ENCODE measurements at places on chromosomes 6 and 20.

DNA sequence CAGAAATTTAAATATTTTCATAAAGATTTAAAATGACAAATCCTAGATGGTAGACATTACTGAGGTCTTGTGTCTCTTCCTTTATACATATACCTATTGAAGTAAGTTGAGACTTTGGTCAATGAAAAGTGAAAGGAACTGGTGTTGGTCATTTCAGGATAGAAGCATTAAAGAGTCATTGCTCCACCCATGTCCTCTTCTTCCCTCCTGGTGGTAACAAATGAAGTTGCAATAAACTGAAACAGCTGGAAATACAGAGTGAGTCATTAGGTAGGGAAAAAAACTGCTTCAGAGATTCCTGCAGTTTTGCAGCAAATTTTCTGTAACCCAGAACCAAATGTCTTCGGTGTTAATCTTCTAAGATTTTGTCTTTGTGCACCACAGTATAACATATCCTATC is 448.0 kb downstream of the EYS start:
- no peak for DNase-seq

DNA sequence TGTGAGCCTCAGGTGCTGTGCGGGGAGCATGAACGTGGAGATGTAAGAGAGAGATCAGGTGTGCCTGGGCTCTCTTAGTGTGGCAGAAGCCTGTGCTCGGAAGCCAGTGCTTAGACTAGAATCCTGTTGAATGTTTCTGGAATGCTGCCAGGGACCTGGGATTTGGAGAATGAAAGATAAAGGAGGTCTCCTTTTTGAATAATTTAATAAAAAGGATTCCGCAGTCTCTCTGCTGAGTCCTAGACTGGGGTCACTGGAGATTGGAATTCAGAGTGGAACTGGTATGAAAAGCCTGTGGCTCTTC is 18.8 kb upstream of the EFCAB8 start:
- DNase-seq, result no peak

DNA sequence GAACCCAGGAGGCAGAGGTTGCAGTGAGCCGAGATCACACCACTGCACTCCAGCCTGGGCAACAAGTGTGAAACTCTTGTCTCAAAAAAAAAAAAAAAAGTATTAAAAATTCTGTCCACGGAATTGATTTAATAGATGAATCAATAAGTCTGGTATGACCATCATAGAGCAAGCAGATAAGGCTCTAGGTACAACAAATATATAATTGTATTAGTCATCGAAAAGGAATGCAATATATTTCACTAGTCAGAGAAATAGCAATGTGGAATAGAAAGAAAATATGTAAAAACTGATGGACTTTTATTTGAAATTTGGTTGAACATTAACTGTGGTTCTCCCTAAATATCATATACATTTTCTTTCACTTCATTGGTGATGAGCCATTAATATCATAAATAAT is 476.8 kb upstream of the AGPAT4 start:
- no peak for DNase-seq

DNA sequence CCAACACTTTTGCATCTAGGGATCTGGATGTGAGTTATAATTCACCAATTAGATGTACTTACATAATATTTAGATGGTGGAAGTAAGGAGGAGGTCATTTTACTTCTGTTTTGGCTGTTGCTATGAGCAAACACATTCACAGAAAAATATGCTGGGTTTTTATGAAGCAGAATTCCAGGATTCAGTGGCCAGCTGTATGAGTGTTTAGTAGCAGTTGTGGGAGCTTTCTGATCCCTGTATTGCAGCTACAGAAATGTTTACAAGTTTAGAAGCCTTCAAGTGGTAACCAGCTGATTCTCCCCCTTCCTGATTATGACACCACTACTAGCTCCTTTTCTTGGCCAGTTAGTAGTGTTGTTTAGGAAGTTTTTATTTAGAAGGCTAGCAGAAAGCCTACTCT is 177.0 kb downstream of the TENT5A start:
- no peak for DNase-seq

- no peak for DNase-seq
Observed at GRCh38 chr20:61356196-61356595, 104.1 kb downstream of the CDH4 start.

Data from GM12892 (cell line).